ENCODE measurements at places on chromosomes 5 and 9. TPM values are rescaled to one million over a fixed set of nuclear protein-coding genes. Genes with fewer than 3 reads are reported as not detected.

SKIC3 gene
- 57.4 TPM for total RNA-seq

ZNG1E gene
- total RNA-seq: 33.4 TPM

DNA sequence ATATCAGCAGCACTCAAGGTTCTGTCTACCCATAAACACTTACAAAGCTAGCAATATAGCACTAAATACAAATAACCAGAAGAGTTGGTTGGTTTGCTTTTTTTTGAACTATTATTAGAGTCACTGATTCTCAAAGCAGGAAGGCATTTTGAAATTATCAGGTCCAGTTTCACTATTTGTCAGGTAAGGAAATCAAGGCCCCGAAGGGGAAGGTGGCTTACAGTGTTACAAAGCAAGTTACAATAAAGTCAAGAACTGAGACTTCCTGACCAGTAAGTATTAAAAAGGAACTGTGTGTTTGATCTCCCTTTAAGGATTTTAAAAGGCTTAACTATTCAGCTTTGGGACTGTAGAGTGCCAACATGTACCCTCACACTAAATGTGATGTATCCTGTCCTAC is 10.8 kb downstream of the C5orf15 start:
- no peak for DNase-seq

GRCh38 chr9:5553211-5553610 is 42.9 kb downstream of the PDCD1LG2 start:
- no peak for DNase-seq

DNA sequence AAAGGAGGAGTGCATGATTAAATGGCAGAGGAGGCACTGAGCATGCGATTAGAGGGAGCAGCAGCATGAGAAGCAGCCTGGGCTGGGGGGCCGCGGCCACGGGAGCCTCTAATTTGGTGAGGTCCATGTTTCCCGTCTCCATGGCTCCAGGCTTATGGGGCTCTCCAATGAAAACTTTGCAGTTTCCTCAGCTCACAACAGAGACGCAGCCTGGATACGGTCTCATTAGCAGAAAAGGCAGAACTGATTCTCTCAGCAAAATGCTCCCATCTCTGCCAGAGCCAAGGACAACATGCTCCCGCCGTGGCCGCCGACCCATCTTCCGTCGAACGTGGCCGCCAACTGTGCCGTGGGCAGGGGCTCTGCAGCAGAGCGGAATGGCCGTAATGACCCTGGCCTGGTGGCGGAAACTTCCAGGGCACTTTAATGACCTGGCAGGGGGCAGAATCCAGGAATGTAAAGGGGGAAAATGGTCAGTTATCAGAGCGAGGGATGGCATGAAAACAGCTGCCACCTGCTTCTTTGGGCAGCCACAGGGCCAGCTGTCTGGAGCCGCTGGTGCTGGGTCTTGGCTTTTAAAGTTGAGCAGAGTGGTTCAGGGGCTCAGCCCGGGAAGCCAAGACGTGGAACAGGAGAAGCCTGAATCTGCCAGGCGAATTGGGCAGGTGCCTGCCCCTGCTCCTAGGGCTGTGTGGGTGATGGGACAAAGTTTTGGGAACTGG is 76.5 kb downstream of the COL5A1 start:
- DNase-seq: no peak

Data from mucosa of gallbladder (tissue), 1 donor.